AG09319 (cell line): ENCODE measurements at places on chromosomes 12 and 14.

GRCh38 chr14:47226877-47227520, 448.4 kb downstream of the MDGA2 start:
- no peak for DNase-seq

DNA sequence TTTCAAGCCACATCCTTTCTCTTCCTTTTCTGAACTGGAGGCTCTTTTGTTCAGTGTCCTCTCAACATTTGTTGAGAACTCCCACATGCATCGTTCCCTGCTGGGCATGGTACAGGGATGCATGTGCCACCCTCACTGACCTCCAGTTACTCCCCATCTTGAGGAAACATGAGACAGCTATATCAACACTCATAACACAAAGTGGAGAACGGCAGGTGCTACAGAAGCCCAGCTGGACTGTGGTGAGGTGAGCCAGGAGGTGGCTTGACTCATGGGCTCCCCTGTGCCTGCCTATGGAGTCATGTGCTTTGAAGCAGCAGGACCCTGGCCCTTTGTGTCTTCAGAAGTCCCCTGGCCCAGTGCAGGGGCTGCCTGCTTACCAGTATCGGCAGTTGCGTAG, 9.7 kb downstream of the MYH6 start:
- no peak for DNase-seq

GRCh38 chr14:73465823-73466532, 7.6 kb upstream of the NUMB start:
- no peak for DNase-seq

DNA sequence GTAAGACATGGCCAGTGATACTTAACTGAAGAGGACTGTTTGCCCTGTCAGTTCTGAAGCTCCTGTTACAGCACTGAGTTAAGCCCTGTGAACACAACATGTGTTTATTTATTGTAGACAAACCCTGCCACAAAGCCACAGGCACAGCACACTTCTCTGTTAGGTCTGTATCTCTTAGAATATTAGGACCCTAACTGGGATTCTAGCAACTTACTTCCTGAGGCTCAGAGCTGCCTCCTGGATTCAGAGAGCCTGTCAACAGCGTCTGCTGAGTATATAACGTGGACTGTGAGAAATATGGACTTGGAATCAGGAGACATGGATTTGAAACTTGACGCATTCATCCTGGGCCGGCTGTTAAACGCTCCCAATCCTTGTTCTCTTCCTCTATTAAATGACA, 135.0 kb upstream of the HIF1A start:
- DNase-seq = no peak

GRCh38 chr12:29239336-29239735, 90.3 kb downstream of the FAR2 start:
- DNase-seq = no peak

- peak; percentile 4 for DNase-seq
Measured at GRCh38 chr12:39272871-39273655, 169.9 kb downstream of the KIF21A start.

DNA sequence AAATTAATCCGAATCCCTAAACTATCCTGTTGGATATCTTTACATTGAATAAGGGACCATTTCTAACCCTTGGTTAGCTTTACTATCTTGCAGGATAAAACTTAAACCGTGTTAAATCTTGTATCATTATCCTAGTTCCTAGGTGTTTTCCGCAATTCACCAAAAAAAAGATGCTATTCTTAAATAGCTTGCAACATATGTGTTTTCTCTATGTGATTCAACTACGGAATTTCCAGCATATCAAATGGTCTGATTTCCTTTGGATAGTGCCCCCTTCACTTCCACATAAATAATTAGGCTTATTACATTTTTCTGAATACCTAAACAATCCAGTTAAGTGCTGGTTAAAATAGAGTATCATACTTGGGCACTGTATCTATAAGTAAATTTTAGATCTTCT, 130.3 kb downstream of the ITPR2 start:
- no peak for DNase-seq

DNA sequence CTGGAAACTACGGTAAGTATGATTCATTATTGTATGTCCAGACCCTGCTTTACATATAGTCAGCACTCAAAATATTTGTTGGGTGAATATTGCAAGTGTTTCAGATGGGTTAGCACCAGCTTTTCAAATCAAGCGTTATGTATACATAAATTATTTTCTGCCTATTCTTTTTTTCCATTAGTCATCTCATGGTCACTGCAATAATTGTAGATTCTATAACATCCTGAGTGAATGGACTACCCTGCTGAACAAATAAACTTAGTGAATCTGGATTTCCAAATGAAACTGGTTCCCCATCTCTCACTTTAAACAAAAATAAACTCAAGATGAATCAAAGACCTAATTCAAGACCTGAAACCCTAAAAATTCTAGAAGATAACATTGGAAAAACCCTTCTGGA, 152.3 kb downstream of the DIO2 start:
- no peak for DNase-seq
